Fibroblast of skin of back (primary cell): ENCODE measurements at places on chromosomes 5 and 9.

- no peak for DNase-seq
These were observed 566.5 kb downstream of the LRRC70 start for GRCh38 chr5:63145167-63145566.

GRCh38 chr5:108769352-108769751, 21.7 kb downstream of the FER start:
- DNase-seq = no peak

GRCh38 chr9:16680975-16681651, 189.4 kb downstream of the BNC2 start:
- no peak for DNase-seq

GRCh38 chr9:35357826-35358225, 132.1 kb upstream of the RUSC2 start:
- DNase-seq = no peak

GRCh38 chr9:135385793-135386192, 93.8 kb upstream of the PPP1R26 start:
- DNase-seq = no peak

- DNase-seq = peak; percentile 61
These were observed 207.3 kb downstream of the CD180 start for GRCh38 chr5:66989286-66989685.

DNA sequence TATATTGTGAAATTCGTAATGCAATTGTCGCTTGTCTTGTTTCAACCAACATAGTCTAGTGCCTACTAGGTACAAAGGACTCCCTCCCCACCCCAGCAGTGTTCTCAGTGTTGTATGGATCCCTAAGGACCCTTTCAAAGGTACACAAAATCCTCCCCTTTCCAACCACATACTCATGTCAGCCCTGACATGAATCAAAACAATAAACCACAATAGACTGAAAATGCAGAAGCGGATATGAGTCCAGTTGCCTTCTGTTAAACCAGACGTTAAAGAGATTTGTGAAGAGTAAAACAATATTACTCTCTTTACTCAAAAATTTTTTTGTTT, 82.4 kb upstream of the IFNK start:
- DNase-seq = no peak

DNA sequence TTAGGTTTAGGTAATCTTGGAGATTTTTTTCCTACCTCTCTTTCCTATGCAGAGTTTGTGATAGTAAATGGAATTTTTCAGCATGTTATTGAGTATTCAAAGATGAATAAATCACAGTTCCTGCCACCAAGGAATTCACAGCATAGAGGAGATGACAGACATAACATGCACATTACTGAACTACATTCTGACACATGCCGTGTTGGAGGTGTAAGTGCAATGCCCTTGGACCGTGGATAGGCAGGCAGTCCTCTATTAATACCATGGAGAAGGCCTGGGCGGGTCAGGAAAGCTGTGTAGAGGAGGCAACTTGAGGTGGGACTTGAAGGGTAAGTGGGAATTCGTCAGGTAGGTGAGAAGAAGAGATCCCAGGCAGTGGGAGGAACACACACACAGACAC, 43.9 kb downstream of the MCCC2 start:
- no peak for DNase-seq

DNA sequence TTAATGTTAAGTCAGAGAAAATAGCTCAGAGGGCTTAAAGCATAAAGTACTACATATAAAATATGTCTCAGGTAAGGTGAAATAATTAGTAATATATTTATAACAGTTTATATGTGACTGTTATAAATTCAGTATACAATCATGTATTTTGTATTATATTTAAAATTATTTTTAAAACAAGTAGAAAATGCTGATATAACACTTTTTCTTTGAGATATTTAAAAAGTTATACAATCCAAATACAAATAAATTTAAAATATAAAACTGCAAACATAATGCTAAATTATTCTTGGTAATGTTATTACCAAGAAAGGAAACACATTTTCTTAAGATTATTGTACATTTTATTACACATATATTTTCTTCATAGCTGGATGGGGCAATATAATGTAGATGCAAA, 539.9 kb upstream of the CDH9 start:
- no peak for DNase-seq

DNA sequence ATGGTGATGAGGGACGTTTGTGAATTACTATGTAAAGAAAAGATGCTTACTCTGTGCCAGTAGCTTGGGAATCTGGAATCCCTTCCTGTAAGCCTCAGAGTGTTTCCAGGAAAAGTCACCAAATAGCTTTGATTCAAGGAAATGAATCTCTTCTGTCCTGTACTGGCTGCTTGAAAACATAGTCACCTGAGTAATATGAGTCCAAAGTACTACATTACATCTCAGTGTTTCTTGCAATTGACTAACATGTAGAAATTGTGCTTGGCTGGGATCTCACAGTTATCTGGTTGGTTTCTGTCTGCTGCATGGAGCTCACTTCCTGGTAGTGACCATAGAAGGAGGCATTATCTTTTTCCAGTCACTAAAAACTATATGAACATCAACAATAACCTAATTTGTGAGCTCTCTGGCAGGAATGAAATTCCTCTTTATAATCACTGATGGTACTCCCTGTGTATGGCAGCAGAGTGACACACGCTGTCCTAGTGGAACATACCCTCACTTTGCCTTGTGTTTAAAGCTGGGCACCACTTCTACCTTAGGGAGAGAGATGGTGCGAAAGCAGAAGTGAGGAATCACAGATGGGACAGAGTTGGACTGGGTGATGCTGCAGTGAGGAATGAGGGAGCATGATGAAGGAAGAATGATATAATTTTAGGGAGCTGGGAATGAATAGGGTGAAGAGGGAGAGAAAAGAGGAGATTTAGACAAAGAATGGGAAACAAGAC, 568.5 kb downstream of the RAB3C start:
- DNase-seq = no peak

GRCh38 chr5:176724472-176724871, 77.2 kb downstream of the TSPAN17 start:
- DNase-seq = no peak

GRCh38 chr5:109192555-109193281, 217.1 kb downstream of the PJA2 start:
- no peak for DNase-seq

- DNase-seq = peak; percentile 66
These were observed 39.1 kb downstream of the FBN2 start for GRCh38 chr5:128498844-128499455.
